ENCODE measurements at places on chromosomes 7 and 10. TPM values are rescaled to one million over a fixed set of nuclear protein-coding genes. Genes with fewer than 3 reads are reported as not detected.
A peak's percentile ranks its signal among the peaks of the same experiment; 100 is the strongest.

- no peak for DNase-seq
Measured at GRCh38 chr10:104617831-104618230, 23.3 kb upstream of the SORCS3 start.

The SERPINE1 gene
- total RNA-seq: 23.1 TPM

- DNase-seq: no peak
Measured at GRCh38 chr7:100864263-100864845, 2.8 kb upstream of the TRIP6 start.

The FLNC gene
- total RNA-seq: 193 TPM

DNA sequence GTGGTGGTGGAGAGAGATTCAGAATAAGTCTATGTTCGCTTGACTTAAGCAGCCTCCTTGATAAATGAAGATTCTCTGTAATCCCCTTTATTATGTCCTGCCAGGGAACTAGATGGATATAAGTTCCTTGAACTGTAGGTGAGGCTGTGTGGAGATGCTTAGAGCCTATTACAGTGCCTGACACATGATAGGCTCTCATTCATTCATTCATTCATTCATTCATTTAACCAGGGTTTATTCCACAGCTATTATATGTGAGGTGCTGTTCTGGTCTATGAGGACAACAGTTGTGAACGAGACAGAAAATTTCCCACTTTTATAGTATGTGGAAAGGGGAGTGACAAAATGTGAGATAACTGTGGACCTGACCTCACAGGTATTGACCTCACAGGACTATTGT is 105.6 kb downstream of the ARID5B start:
- no peak for DNase-seq

GRCh38 chr7:91082038-91082437 is 182.2 kb upstream of the FZD1 start:
- peak; percentile 90 for DNase-seq
